ENCODE measurements at places on chromosomes 1 and 21. TPM values are rescaled to one million over a fixed set of nuclear protein-coding genes. Genes with fewer than 3 reads are reported as not detected.
A peak's percentile ranks its signal among the peaks of the same experiment; 100 is the strongest.

RAB7B gene
- total RNA-seq: 18.9 TPM

- ATAC-seq: no peak
These were observed 15.8 kb downstream of the DENND2D start for GRCh38 chr1:111184663-111185062.

PGLYRP3 gene
- 31.3 TPM for total RNA-seq

- ATAC-seq: no peak
These were observed 437.2 kb upstream of the PRMT6 start for GRCh38 chr1:106619080-106619826.

DNA sequence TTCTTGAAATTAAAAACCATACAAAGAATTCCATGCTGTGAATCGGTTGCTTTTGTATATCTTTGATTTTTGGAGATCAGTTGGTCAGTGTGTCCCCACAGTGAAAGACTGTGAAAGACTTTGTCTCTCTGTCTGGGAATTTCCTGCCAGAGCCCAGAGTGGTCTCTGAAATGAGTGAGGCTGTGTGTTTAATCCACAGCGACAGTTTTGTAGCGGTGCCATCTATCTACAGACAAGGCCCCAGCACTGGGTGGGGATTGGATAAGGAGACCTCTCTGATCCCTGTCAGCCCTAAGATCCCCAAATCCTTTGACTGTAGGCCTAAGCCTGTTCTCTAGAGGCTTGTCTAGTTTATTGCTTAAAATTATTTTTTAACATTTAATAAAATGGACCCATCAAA is 10.3 kb downstream of the GPR25 start:
- ATAC-seq: no peak

RPS27 gene
- 1,798 TPM for total RNA-seq

GRCh38 chr1:215393476-215393875 is 173.6 kb upstream of the KCTD3 start:
- ATAC-seq: no peak

DNA sequence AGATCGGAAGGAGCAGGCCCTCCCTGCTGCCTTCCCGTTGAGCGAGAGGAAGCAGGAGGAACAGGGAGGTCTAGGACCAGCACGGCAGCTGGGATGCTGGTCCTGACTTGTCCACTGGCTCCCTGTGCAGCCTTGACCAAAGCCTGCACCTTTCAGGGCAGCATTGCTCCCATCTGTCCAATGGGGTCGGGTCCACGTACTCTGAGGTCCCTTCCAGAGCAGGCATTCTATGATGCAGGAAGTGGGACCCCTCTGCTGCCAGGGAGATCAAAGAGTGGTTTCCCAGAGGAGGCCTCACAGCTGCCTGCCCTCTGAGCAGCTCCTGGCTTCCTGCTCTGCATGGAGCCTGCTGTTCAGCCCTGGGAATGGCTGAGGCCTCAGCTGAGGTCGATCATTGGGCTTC is 21.7 kb upstream of the ZNF362 start:
- ATAC-seq: peak; percentile 40

FNDC5 gene
- total RNA-seq: not detected

GRCh38 chr1:223556414-223557129 is 108.9 kb downstream of the CAPN8 start:
- ATAC-seq: peak; percentile 76

C8A gene
- total RNA-seq: not detected

- ATAC-seq: no peak
These were observed 33.1 kb downstream of the ZMYND12 start for GRCh38 chr1:42422737-42423136.

AADACL3 gene
- total RNA-seq: not detected

ANXA9 gene
- 0.40 TPM for total RNA-seq

- ATAC-seq: peak; percentile 11
These were observed 31.7 kb upstream of the KHDRBS1 start for GRCh38 chr1:31981972-31982371.

Data from esophagus mucosa (tissue), 1 donor.